ENCODE measurements at places on chromosomes 13 and 19.
A peak's percentile ranks its signal among the peaks of the same experiment; 100 is the strongest.

- DNase-seq, result no peak
Measured at GRCh38 chr19:23190341-23190740, 59.9 kb downstream of the ZNF724 start.

DNA sequence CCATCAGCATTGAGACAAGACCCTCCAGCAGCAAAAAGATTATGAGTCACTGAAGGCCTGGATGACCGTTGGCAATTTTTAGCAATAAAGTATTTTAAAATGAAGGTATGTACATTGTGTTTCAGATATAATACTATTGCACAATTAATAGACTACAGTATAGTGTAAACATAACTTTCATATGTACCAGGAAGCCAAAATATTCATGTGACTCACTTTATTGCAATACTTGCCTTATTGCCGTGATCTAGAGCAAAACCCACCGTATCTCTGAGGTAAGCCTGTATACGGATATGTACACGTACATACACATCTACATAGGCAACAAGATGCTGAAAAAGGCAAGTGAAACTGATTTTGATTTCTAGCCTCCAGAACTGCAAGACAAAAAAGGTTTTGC lies 103.3 kb downstream of the EDNRB start:
- DNase-seq, result no peak

- DNase-seq, result no peak
Measured at GRCh38 chr13:24985107-24985506, 110.8 kb upstream of the PABPC3 start.

DNA sequence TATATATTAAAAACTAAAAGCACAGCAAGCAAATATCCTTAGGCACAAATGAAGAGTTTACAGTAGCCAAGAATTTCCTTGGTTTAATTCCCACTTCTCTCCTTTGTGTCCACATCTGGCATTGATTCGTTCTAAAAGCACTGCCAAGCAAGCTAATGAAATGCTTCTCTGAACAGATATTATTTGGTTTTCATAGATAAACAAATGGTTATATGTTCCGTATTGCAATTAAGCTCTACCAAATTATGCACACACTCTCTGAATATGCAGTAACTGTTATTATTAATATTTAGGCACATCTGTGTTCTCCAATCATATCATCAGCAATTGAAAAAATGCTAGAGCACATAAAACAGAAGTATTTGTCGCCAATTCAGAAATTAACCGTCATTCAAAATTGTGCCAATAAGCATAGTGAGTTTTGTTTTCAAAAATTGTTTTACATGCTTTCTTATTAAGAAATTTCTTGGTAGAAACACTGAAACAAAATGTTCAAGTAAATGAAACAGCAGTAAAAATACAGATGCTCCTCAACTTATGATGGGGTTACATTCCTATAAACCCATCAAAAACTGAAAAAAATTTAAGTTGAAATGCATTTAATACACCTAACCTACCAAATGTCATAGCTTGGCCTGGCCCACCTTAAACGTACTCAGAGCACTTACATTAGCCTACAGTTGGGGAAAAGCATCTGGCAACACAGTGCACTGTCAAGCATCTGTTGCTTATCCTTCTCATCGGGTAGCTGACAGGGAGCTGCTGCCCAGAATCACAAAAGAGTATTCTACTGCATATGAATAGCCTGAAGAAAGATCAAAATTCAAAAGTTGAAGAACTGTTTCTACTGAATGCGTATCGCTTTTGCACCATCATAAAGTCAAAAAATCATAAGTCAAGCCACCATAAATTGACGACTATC lies 2134.7 kb downstream of the PCDH9 start:
- DNase-seq, result peak; percentile 13

GRCh38 chr13:66200555-66200954 lies 1029.6 kb downstream of the PCDH9 start:
- no peak for DNase-seq

- DNase-seq, result no peak
Measured at GRCh38 chr13:48925001-48925400, 50.7 kb upstream of the FNDC3A start.

DNA sequence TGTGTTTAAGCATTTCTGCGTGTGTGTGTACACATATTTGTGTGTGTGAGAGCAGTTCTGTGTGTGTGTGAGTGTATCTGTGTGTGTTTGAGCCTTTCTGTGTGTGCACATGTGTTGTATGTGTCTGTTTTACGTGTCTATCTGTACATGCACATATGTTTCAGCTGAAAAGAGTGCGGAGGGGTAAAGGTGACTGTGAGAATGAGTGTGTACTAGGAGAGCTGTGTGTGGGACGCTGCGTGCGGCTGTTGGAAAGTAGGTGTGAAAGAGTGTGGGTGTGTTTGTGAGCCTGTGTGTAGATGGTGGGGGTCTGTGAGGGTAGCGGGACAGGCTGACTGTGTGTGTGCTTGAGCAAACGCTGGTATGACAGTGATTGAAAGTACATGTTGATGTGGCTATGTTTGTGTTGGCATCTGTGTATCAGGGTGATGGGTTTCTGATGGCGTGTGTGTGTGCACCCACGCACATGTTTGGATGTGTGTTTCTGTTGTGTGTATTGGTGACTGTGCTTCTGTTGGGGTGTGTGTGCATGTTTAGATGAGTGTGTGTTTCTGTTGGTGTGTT lies 7.5 kb upstream of the TPM4 start:
- DNase-seq, result no peak

DNA sequence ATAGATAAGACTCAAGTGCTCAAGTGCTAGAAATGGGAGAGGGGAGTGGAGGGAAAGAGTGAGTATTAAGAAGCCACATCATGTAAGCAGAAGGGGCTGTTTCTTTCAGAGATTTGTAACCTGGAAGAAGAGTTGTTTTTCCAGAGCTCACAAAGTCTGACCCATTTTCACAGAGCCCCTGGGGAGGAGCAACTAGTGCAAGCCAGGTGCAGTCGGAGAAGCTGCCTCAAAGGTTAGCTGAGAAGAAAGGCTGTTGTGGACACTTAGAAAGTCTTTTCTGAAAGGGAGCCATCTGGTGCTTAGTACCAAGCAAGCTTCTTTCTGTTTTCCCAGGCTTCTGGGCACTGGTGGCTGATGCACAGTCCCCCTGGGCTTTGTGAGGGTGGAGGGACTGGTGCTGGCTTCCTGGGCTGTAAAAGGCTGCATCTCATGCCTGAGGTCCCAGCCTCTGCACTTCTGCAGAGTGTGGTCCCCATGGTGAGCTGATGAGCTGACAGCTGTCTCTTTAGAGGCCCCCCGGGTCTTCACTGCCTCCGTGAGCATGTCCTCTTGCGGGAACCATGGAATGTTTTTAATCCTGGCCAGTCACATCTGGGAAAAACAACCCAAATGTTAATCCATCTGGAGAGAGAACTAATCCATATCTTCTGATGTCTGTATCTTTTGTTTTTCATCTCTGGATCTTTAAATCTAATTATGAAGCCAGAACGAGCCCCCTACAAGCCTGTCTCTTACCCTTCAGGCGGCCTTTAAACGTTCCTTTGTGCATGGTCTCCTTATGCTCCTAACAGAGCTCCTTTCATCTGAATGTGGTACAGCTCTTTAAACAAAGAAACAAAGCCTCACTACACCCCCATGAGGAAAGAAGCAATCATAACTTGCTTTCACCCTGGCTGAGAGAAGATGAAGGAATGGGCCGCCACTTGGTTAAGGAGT lies 40.2 kb downstream of the OLFM4 start:
- peak; percentile 3 for DNase-seq

GRCh38 chr13:27001705-27002104 lies 169.9 kb downstream of the USP12 start:
- DNase-seq, result no peak

DNA sequence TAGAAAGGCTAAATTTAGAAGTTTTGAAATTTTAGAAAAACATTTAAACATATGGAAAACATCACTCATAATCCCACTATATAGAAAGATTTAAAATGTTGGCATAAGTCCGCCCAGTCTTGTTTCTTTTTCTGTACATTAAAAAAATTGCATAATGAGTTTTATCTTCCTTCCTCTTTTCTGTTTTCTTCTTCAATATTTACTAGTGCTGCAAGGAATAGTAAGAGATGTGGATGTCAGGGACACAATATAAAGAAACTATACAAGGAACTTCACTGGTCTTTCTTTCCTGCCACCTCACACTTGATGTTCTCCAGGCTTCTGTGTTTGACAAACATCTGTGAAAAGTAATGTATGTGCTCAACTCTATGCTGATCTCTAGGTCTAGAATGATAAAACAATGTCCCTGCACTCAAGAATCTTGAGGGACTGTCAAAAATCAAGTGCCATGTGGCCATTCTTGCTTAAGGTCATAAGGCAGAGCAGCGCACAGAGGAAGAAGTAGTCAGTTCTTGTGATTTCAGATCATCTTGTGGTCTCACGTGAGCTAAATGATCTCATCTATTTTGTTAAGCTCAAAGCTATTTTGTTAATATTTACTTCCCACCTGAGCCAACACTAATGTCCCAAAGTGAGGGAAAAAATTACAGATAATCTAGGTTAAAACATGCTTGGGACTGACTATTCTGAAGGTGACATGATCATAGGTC lies 186.9 kb upstream of the OBI1 start:
- DNase-seq, result no peak

DNA sequence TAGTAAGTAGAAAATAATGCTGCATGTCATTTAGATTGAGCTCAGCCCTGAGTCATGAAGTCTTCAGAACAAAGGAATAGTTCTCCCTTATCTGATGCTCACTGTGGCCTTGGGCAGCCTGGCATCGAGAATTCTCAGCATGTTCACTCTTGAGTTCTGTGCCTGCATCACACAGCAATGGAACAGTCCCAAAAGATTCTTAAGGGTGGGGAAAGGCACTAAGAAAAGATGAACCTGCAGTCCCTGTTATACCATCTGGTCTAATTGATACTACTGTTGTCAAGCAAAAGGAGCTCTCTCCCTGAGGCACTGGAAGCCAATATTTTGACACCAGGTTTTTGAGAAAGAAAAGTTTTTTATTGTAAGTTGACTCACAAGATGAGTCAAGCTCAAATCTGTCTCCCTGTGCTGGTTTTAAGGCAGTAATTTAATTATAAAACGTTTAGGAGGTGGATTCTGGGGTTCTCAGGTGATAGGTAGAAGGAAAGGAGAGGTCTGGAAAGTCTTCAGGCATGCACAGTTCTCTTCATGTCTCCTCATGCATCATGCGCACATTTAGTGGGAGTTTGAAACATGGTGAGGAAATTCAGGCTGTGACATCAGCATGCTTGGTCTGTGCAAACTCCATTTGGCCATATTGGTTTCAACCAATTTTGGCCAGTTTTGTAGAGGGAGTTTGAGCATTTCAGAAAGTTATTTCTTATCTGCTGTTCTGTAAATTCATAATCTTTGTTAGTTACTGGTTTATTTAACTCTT lies 38.1 kb upstream of the ZNF766 start:
- no peak for DNase-seq

GRCh38 chr13:91115776-91116175 lies 231.7 kb upstream of the MIR17HG start:
- no peak for DNase-seq

DNA sequence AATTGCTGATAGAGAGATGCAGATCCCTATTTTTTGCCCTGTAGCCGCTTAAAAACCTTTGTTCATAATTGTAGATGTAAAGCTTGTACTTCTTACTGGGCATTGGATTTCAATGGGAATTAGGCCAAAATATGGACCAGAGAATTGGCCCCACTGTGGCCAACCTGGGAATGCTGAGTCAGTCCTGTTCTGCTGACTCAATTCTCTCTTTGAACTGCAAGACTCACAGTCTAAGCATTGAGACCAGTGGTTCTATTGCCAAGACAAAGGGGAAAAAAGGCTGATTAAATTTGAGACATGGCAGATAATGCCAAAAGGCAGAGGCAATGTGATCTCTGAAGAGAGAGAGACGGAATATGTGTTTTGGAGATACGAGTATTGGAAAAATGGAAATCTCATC lies 72.5 kb upstream of the UBL3 start:
- no peak for DNase-seq

DNA sequence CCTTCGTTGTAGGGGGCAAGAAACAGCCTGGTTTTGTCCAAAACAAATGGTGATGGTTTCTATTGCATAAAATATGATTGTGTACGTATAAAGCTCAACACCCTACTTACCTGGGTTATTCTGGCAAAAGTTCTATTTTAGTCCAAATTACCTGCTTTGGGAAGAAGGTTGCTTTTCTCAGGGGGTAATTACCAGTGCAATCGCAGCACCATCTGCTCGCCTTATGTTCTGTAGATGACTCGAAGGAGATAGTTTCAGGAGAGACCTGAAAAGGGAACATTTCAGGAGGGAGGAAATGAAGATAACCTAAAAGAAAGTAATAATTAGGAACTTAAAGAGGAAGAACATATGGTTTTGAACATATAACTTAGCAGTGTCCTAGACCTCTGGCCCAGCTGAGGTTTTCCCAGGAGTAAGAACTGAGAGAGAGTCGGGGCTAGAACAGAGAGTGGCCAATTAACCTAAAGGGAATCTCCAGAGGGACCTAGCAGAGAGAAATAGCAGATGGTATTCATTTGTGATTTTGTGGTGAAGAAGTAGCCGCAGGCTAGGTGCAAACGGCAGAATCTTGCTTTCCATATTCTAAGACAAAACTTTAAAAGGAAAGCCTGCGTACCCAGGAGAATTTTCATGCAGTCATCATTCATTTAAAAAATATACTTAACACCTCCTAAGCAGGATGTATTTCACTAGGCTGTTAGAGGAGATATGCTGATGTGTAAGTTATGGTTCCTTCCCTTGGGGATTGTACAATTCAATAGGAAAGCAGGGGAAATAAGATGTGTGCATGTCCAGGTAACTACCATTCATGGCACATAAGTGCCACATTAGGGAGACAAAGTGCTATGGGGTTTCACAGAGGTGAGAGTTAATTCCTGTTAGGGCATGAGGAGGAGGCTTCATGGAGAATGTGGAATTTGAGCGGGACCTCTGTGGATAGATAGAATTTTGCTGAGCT lies 113.0 kb upstream of the SLC10A2 start:
- DNase-seq, result no peak

Data from NCI-H446 (cell line).